ENCODE measurements at places on chromosomes 11 and 22.
A peak's percentile ranks its signal among the peaks of the same experiment; 100 is the strongest.

- peak; percentile 21 for DNase-seq
Observed at GRCh38 chr11:35619116-35619854, 1.0 kb downstream of the FJX1 start.

GRCh38 chr11:16669799-16670415 is 68.5 kb upstream of the C11orf58 start:
- DNase-seq: no peak

DNA sequence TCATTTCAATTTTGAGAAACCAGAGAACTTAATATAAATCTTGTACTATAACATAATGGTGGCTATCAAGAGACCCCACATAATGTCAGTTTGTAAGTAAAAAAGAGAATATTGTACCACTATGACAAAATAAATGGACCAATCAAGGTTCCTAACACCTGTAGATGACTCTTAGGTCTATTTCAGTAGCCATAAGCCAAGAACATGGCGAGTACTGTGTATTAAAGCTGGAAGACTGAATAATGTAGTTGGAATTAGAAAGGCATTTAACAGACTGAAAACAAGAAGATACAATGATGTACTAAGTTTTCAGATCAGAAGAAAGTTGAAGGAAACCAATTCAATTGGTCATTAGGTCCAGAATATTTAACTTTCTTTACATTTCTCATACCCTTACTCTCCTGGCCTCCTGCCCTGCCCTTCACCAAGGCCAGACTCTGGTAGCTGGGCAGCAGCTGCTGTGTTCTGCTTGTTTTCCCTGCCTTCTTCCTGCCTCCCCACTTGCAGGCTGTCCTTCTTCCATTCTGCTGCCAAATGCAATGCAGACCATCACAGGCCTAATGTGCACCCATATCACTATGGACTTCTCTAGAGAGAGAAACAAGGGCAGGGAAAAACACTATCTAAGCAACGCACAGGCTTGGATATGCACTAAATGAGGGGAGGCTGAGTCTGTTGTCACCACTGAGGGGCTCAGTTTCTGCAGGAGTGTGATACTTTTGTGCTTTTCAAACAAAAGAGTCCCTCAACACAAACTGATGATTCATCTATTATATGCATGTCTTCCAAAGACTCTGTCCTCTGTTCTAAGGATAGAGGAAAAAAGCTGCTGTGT is 60.1 kb downstream of the RAB30 start:
- DNase-seq: no peak

DNA sequence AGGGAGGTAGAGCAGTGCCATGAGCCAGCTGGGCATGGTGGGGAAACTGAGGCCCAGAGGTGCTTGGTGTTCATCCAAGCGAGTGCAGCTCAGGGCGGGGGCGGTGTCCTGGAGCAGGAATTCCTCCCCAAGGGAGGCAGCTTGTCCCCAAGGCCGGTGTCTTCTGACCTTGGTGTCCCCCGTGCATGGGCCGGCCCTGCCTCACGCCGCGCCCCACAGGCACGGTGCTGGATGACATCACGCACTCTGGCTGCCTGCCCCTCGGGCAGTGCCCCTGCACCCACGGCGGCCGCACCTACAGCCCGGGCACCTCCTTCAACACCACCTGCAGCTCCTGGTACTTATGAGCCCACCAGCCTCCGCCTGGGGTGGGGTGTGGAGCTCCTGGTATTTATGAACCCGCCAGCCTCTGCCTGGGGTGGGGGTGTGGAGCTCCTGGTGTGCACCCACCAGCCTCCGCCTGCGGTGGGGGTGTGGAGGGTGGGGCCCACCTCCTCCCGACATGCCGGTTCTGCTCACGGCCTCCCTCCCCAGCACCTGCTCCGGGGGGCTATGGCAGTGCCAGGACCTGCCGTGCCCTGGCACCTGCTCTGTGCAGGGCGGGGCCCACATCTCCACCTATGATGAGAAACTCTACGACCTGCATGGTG is 6.7 kb downstream of the MUC5B start:
- DNase-seq: no peak

DNA sequence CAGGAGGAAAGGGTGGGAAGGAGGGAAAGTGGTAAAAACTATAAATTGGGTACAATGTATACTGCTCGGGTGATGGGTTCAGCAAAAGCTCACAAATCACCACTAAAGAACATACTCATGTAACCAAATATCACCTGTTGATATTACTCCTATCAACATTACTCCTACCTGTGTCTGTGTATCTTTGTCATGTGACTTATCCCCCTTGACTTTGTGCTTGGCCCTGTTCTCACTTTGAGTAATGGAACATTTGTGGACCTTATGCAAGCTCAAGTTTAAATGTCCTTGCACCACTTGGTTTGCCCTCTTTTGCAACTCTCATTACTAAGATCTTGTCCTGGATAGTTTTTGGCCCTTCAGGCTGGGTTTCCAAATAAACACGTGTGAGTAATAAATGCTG is 39.0 kb downstream of the ZNF280B start:
- DNase-seq: no peak

GRCh38 chr11:93903989-93904388 is 53.6 kb upstream of the VSTM5 start:
- DNase-seq: no peak

DNA sequence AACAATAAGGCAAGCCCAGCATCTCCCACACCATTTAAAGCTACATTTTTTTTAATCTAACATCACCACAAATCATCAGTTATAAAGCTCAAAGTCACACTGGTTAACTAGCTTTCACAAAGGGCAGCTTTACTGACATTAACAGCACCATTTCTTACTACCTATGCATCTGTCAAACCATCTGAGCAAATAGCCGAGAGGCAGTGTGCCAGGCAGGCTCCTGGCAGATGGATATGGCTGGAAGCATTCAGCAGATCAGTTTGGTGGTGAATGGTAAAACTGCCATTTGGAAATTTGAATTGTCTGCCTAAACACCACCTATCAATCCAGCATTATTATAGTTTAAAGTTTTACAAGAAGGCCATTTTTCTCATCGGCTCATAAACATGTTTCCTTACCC is 131.2 kb downstream of the TTC28 start:
- DNase-seq: no peak

GRCh38 chr22:20940186-20940651 is 23.0 kb downstream of the CRKL start:
- no peak for DNase-seq

- no peak for DNase-seq
Observed at GRCh38 chr11:83047515-83048225, 24.0 kb downstream of the RAB30 start.

DNA sequence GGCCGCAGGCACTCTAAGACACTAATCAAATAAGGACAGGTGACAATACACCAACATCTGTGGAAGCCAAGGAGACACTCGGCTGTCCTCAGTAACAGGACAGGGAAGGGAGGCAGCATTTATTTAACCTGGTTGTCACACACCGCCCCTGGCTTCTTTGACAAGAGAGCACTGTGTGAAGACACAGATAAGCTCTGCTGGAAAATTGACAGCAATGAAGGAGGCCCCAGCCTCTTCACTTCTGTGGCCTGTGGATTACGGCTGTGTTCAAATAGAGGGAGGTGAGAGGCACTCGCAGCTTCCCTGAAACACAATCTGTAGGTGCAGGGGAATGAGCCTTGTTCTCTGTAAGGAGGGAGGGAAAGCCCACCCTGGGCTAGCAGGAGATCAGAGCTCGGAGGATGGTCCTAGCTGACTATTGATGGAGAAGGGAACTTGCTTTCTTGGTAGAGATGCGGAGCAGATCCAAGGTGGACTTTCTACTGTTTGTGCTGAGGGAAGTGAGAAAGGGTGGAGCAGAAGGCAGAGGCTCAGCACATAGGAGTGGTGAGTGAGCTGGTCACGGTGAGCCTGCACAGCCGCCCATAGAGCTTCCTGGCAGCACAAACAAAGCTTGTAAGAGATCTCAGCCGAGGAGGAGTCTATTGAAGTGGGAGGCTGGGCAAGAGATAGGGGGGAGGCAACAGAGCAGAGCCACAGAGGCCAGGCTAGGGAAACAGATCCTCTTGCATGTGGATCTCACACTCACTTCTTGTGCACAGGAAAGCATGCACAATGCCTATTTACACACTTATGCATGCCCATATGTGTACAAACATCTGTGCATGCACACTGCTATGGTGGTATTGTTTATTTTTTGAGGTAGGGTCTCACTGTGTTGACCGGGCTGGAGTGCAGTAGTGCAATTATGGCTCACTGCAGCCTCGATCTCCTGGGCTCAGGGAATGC is 114.6 kb upstream of the THY1 start:
- DNase-seq: no peak

GRCh38 chr22:45096256-45096907 is 67.3 kb upstream of the NUP50 start:
- no peak for DNase-seq

DNA sequence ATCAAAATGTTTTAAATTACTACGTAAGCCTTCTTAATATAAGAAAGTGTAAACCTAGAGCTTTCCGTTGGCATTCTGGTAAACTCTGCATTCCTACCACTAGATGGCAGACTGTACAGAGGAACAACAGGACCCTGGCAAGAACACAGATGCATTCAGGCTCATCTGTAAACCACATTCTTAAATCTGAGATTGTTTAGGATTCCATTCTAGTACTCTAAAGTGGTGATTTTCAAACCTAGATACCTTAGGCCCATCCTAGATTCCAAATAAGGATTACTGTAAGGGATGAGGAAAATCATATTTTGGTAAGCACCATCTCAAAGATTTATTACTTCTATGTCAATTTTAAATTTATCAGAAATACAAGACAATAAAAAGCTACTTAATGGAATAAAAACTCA is 26.9 kb downstream of the PICALM start:
- peak; percentile 88 for DNase-seq

GRCh38 chr22:40638261-40638660 is 1.7 kb upstream of the MRTFA start:
- DNase-seq: no peak

DNA sequence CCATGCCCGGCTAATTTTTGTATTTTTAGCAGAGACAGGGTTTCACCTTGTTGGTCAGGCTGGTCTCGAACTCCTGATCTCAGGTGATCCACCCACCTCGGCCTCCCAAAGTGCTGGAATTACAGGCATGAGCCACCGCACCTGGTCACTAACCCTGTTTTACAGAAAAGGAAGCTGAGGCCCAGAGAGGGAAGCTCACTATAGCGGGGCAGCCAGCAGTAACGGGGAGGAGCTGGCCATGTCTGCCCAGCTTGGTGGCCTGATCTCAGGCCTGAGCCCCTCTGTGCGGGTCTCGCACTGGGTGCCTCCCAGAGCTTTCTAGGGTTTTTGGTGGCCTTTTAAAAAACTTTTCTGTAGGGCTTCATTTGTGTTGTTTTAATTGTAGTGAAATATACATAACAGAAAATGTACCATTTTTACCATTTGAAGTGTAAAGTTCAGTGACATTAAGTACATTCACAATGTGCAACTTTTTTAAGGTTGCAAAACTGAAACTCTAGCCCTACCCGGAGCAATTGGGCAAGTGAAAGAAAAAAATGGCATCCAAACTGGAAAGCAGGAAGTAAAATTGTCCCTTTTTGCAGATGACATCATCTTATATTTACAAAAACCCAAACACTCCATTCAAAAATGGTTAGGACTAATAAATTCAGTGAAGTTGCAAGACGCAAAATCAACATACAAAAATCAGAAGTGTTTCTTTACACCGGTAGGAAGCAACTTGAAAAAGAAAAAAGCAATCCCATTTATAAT is 14.5 kb upstream of the CYTH4 start:
- DNase-seq: peak; percentile 31

DNA sequence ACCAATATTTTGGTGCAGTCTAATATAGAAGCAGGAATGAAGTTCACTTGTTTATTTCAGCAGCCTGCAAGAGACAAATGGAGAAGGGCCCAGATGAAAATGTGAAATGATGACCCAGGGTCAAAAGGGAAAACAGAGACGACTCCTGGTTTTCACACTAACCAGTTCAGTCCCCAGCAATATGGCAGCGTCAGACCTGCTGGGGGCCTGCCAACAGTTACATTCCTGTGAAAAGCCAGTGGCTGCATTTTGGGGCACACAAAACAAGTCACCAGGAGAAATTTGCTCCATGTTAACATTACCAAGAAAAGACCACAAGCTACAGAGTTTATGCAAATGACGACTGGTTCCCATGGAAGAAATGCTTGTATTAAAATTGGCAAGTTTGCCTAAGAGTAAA is 80.2 kb downstream of the CCDC34 start:
- no peak for DNase-seq

DNA sequence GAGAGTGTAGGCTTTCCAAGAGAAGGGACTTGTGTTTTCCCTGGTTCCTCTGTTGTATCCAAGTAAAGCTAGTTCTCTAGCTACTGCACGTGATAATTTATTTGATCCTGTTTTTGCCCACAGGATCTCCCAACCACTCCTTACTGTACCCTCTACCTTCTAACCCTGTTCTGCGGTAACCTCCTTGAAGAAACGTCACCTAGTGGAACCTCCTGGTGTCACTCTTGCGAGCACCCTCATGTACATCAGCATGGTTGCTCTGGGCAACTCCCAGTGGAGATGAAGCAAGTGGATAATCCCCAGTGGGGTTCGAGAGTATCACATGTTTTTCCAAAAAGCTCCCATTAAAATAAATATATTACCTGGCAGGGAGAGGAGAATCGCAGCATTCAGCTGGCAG is 108.9 kb upstream of the CLMP start:
- DNase-seq: peak; percentile 46

GRCh38 chr11:114121804-114122504 is 62.4 kb downstream of the ZBTB16 start:
- no peak for DNase-seq

DNA sequence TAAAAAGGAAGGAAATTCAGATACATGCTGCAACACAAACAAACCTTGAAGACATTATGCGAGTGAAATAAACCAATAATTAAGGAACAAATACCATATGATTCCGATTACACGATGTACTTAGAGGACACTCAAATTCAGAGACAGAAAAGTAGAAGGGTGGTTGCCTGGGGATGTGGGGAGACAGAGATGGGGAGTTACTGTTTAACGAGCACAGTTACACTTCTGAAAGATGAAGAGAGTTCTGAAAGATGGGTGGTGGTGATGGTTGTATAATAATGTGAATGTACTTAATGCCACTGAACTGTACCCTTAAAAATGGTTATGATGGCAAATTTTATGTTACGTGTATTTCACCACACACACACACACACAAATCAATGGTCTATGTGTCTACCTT is 14.7 kb downstream of the ZBTB44 start:
- DNase-seq: no peak

- no peak for DNase-seq
Observed at GRCh38 chr22:24028533-24028932, 17.4 kb downstream of the CABIN1 start.

DNA sequence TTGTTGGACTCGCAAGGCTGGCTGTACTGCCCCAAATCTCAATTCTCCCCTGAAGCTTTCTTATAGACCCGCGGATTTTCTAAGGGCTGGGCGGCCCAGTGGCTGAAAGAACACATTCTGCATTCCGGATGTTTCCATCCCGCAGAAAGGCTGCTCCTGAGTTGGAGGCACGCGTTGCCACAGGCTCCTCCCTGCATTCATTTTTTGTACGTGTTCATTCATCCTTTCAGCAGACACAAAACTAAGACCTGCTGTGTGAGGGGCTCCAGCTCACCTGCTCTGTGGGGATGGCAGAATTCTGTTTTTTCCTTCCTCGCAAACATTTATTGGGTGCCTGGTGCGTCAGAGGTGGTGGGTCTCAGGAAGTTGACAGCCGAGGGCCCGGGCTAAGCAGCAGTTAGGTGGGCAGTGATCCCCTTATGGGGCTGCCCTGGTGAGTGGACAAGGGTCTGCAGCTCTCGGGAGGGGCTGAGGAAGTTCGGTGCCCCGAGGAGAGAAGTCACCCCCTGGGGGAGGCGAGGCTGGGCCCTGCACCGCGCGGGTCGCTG is 23.7 kb downstream of the SHANK3 start:
- DNase-seq: no peak

- DNase-seq: no peak
Observed at GRCh38 chr11:9396752-9397151, 12.3 kb downstream of the IPO7 start.

- DNase-seq: no peak
Observed at GRCh38 chr22:39207141-39208012, 37.4 kb downstream of the PDGFB start.

All from natural killer cell (primary cell).